ENCODE measurements at places on chromosomes 4 and X.

- DNase-seq, result no peak
These were observed 417.7 kb downstream of the AR start for GRCh38 chrX:67961516-67961915.

GRCh38 chr4:37427193-37427592, 182.7 kb downstream of the NWD2 start:
- no peak for DNase-seq

DNA sequence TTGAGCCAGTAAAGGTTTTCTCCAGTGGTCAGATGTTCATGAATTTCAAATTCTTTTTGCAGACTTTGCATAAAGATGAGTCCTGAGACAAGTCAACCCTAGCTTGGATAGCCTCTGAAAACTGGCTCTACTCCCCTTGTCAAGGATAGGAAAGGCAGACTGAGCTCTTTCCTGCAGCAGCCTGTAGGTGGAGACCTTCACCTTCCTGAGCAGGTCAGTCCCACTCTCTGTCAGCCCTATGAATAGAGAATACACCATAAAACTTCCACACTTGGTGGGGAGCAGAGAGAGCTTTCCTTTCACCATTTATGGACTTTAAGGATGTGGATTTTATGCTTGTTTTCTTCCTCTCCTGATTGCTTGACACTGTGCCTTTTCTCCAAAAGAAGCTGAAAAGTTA, 41.9 kb downstream of the PCDH19 start:
- peak; percentile 9 for DNase-seq

GRCh38 chr4:143375326-143376073, 38.8 kb downstream of the GAB1 start:
- DNase-seq, result no peak

DNA sequence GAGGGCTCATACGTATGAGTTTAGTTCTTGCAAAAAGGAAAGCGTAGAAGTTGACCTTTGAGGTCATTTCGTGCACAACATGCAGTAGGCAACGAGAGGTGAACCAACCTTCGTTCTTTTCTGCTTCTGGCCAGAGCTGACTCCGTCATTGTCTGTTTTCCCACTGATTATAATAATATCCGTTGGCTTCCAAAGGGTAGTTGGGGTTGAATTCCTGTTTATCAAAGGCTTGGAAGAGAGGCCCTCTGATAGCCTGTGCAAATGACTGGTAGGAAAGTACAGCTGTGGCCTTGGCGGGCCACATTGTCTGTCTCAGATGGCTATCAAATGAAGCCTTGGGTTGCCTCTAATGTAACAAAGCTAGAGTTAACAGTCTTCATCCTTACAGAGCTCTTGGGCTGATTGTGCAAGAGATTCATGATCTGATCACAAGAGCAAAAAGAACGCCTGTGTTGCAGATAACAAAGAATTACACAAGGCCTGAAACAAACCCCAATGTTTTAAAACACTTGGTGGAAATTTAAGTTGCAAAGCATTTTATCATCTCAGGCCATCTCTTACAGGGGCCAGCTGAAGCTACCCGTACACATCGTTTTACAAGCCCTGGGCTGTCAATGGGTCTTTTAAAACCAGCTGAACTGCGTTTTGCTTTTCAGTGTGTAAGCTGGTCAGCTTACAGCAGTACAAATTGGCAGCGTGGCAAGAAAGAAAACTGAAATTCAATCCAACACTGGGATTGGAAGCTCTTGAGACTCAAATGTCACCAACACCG, 46.1 kb upstream of the FAM9C start:
- DNase-seq, result no peak
